ENCODE measurements at places on chromosomes 11 and 22.

DNA sequence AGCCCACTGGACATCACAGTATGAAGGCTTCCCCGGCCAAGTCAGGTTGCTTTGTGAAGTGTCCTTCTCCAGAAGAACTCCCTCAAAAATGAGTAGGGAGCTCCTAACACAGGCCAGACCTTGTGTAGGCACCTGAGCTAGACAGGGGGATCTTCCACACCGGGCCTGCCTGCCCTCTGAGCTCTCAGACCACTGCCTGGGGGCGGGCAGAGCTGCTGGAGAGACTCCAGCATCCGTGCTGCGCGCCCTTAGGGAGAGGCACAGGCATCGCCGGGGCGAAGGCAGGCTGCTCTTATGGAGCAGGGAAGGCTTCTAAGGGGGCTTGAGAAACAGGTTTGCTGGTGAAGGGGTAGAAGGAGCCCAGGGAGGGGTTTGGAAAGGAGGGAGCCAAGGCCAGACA, 4.4 kb downstream of the KCNJ5 start:
- DNase-seq = no peak

DNA sequence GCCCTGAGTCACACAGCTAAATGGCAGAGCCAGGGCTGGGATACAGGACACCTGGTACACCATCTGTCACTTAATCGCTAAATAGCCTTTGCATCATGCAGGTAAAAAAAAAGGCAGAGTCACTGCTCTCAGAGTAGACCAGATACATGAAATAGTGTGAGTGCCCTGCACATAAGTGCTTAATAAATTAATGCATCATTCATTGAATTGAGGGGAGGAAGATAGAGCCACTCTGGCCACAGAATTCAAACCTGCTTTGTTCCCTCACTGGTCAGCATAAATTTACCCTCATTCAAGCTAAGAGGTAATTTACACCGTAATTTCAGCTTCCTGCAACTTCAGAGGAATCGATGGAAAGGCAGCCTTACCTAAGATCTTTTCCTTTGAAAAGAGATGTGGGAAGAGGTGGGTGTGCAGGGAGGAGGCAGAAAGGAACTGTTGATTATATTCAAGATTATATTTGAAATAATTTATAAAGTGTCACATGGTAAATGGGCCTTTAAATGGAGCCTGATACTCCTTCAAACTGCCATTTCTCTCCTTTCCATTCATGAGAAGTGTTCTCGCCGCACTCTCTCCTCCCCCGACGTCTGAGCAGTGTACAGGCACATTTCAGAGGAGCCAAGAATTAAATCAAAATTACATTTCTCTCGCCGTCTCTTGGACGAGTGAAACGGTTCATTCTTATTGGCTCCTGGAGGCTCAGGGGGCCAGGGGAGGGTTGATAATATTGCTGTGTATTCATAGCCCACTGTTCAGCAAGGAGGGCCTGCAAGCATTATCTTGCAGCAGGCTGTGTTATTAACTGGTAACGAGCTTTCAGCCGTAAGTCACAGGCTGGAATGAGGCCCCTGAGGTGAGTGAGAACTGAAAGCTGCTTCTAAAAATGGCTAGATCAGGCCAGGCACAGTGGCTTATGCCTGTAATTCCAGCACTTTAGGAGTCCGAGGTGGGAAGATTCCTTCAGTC, 52.2 kb upstream of the HMGXB4 start:
- no peak for DNase-seq

- no peak for DNase-seq
Observed at GRCh38 chr22:29867260-29867659, 15.7 kb upstream of the MTMR3 start.

DNA sequence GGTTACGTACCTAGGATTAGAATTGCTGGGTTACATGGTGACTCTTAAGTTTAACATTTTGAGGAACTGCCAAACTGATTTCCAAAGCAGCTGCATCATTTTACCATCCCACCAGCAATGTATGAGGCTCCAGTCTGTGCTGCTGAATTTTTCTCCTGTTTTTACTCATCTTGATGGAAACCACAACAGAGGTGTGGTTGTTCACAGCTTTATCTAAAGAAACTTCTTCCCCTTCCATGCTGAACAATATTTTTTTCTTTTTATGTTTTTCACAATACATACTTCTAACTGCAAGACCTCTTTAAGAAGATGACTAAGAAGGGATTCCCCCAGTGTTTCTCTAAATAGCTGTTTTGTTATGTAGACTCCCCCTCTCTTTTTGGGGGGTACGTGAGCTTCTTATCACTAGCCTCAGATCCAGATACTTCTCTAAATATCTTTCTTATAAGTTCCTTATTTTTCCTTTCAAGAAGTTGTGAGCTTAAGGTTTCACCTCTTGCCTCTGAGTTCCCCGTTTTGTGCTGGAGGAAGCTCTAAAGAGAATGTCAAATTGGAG, 24.0 kb downstream of the TCP11L1 start:
- DNase-seq = no peak

DNA sequence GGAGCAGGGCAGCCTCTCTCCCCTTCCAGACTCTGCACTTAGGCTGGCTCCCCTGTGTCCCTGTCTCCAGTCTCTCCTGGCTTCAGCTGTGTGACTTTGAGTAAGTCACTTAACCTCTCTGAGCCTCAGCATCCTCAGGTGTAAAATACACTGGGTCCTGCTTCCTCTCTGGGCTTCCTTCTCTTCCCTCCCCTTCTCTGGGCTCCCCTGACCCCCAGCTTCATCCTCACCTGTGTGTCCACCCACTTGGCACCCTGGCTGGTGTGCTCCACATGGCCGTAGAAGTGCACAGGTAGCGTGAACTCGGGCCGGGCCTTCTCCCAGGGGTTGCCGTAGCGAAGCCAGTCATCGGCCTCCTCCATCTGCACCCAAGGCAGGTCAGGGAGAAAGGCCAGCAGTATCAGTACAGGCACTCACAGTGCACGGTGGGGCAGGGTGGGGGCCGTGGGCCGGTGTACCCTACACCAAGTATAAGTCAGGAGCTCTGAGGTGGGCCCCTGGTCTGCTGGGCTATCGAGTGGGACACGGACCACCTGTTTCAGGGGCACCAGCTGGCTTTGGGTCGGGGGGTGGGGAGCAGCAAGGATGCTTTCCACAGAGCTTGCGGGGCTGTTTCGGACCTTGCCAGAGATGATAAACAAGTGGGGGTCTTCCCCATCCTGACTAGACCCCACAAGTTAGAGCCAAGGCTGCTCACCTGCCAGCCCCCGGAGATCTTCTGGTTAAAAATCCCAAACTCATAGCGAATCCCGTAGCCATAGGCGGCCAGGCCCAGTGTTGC, 2.0 kb downstream of the PYGM start:
- DNase-seq = no peak
